Left lung (tissue), 14 donors: ENCODE measurements at places on chromosomes 6 and 20. TPM values are rescaled to one million over a fixed set of nuclear protein-coding genes. Genes with fewer than 3 reads are reported as not detected.

DNA sequence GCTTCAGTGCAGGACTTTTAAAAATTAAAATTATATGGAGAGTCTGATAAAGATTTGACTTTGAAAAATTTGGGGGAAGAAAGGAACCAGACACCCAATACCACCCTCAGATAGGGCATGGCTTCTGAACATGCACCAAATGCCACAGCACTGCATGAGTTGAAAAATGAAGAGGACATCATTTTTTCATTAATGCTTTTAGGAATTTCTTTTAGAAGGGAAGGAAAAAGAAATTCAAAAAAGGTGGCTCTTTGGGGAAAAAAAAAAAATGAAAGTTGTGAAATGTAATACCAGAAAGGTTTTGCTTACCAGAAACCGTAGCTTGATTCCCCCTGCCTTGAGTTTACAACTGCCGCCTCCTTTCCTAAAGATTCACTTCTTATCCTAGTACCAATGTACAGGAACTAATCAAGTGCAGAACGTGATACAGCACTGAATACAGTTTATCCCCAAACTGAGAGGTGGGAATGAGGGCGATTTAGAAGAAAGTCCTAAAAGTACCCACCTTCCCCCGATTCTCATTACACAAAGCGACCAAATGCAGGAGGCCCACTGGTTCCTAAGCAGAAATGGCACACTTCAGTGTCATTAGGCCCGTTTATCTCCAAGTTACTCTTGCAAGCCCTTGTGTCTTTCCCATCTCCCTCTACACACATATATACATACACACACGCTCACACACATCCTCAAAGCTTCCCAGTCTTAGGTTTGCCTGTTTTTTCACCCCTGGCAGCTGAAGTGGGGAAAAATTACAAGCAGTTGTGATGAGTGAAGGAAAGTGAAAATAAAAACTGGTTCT lies 2.8 kb downstream of the PPP1R10 start:
- H3K27ac ChIP-seq = peak overlapping the region; percentile 99
- no peak overlapping the region for H3K4me3 ChIP-seq
- H3K36me3 ChIP-seq = no peaks in the 10 kb centered on the region
- no peak for DNase-seq
- no peaks in the 10 kb centered on the region for H3K27me3 ChIP-seq

Gene WFDC5
- not detected for polyA plus RNA-seq

- H3K36me3 ChIP-seq = peaks cover 32% of the 10 kb centered on the region
- DNase-seq = no peak
- H3K4me1 ChIP-seq = peaks cover 5% of the 10 kb centered on the region
These were observed 2.0 kb upstream of the C20orf144 start for GRCh38 chr20:33660035-33660684.

DNA sequence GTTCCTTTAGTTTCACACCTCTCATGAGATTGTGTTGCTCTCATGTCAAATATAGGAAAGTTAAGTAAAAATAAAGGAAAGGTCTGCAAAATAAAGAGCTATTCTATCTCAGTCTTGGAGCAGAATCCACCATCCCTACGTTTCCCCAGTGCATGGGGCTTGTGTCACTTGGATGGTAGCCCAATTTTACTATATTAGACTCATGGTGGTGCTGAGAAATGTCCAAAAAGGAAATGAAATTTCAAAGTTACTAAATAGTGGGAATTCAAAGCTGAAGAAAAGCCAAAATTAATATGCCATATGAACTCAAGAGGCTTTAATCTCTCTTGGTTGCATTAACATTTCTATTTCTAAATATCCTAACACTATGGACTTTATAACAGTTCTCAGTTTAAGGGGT lies 1283.3 kb upstream of the GJE1 start:
- no peak overlapping the region for H3K27ac ChIP-seq
- no peaks in the 10 kb centered on the region for H3K36me3 ChIP-seq
- H3K27me3 ChIP-seq = no peaks in the 10 kb centered on the region
- H3K4me1 ChIP-seq = no peaks in the 10 kb centered on the region

Gene ACTL10
- 0.34 TPM for polyA plus RNA-seq

DNA sequence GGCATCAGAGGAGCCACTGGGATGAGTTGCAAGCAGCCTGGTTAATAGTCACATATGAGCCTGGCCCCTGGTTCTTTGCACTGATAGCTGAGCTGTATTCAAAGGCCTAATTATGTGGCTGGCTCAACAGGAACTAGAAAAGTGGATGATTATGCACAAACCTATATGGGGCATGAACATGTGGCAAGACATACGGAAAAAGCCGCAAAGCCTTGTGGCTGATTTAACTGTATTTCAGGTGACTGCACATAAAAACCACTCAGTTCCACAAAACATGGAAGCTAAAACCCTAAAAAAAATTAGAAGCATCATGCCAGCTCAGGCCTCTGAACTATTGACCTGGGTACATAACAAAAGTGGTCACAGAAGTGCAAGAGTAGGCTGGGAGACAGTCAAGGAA lies 13.0 kb upstream of the MUC22 start:
- H3K27me3 ChIP-seq = no peaks in the 10 kb centered on the region
- H3K4me1 ChIP-seq = no peaks in the 10 kb centered on the region
- H3K4me3 ChIP-seq = no peak overlapping the region
- no peaks in the 10 kb centered on the region for H3K36me3 ChIP-seq
- DNase-seq = no peak
- H3K27ac ChIP-seq = no peak overlapping the region

GRCh38 chr6:17505062-17505476 lies 95.0 kb upstream of the FAM8A1 start:
- H3K4me1 ChIP-seq = no peaks in the 10 kb centered on the region
- H3K36me3 ChIP-seq = no peaks in the 10 kb centered on the region
- DNase-seq = no peak
- no peak overlapping the region for H3K27ac ChIP-seq

DNA sequence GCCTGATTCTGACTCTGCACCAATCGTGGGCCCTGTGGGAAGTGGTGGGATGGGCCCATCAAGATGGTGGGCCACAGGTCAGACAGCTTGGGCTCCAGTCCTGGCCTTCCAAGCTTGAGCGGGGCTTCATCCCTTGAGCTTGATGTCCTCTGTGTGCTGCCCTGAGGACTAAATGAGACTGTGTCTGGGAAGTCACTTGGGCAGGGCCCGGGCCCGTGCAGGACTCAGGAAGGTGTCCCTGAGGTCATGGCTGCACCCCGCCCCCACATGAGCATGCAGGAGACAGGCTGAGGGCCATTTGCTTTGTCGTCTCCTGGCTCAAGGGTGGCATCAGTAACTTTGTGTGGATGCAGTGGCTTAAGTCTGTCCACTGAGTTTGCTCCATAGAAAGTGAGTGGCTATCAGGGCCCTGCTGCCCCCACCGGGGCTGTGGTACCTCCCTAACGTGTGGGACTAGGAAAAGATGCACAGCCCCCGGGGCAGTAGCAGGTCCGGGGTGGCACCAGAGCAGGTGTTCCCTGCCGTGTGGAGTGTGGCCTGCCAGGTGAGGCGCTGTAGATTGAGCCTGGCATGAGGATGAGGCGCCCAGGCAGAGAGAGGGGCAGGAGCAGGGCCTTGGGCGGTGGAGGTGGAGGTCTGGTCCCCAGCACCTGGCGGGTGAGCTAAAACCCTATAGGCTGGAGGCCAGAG lies 298.6 kb downstream of the TAF4 start:
- no peak overlapping the region for H3K27ac ChIP-seq
- no peak overlapping the region for H3K4me3 ChIP-seq
- H3K27me3 ChIP-seq = no peaks in the 10 kb centered on the region
- DNase-seq = no peak

DNA sequence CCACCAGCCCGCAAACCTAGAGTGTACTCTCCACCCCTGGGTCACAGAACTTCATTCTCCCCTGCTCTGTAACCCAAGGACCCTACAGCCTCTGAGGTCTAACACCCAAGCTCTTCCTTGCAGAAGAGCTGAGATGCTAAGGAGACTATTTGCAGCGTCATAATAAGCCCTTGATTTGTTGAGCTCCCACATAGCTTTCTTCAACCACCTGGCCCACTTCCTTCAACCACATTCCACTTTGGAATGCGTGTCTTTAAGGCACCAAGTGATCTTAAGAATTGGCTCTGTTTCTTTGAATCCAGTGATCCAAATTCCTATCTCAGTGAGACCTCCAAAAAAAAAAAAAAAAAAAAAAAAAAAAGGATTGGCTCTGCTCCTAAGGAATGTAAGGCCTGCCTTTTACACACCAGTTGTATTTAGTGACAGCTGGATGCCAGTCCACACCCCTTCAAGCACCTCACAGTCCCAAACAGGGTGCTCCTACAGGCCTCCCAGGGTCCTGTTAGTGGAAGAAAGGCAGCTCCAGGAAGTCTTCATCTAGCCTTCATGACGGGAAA lies 106.2 kb downstream of the UBE3D start:
- no peak for DNase-seq
- no peak overlapping the region for H3K27ac ChIP-seq
- H3K4me3 ChIP-seq = no peak overlapping the region
- no peaks in the 10 kb centered on the region for H3K4me1 ChIP-seq
- no peaks in the 10 kb centered on the region for H3K27me3 ChIP-seq

Gene FAM217B
- polyA plus RNA-seq = 21.6 TPM

- H3K4me3 ChIP-seq = no peak overlapping the region
- H3K36me3 ChIP-seq = no peaks in the 10 kb centered on the region
- no peak for DNase-seq
- no peak overlapping the region for H3K27ac ChIP-seq
These were observed 46.2 kb downstream of the RPP40 start for GRCh38 chr6:4957521-4958231.

- no peak for DNase-seq
- H3K27ac ChIP-seq = no peak overlapping the region
- no peaks in the 10 kb centered on the region for H3K36me3 ChIP-seq
- H3K4me1 ChIP-seq = no peaks in the 10 kb centered on the region
- no peak overlapping the region for H3K4me3 ChIP-seq
- H3K27me3 ChIP-seq = peaks cover 30% of the 10 kb centered on the region
These were observed 8.7 kb downstream of the GFRA4 start for GRCh38 chr20:3654326-3655130.

DNA sequence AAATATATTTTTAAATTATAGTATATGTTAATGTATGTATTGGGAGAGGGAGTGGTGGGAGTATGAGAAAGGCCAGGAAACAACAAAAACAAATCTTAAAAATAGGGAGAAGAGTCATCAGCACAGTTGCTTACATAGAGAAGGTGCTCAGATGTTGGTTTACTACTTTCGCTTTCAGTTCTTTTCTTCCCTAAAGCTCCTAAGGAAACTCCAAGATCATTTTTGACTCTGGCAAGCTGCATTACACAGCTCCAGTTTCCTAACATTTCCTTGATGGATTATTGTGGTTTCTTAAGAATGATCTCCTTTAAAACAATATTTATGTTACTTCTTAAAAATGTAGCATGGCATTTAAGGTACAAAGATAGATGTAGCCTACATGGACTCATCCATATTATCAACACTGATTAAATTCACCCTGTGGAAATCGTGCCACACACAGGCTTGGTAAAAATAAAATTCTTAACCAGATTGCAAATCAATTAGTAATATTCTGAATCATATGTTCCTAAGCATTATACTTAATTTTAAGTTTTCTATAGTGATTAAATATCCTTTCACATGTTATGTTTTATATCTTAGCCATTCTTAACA lies 118.0 kb upstream of the MAN1A1 start:
- H3K27ac ChIP-seq = peak overlapping the region; percentile 5
- peak; percentile 16 for DNase-seq
- no peaks in the 10 kb centered on the region for H3K36me3 ChIP-seq
- H3K4me3 ChIP-seq = no peak overlapping the region
- H3K27me3 ChIP-seq = no peaks in the 10 kb centered on the region

- no peak overlapping the region for H3K27ac ChIP-seq
- no peaks in the 10 kb centered on the region for H3K36me3 ChIP-seq
- no peaks in the 10 kb centered on the region for H3K27me3 ChIP-seq
- no peaks in the 10 kb centered on the region for H3K4me1 ChIP-seq
- no peak overlapping the region for H3K4me3 ChIP-seq
These were observed 148.5 kb upstream of the PDE7B start for GRCh38 chr6:135703007-135703406.

DNA sequence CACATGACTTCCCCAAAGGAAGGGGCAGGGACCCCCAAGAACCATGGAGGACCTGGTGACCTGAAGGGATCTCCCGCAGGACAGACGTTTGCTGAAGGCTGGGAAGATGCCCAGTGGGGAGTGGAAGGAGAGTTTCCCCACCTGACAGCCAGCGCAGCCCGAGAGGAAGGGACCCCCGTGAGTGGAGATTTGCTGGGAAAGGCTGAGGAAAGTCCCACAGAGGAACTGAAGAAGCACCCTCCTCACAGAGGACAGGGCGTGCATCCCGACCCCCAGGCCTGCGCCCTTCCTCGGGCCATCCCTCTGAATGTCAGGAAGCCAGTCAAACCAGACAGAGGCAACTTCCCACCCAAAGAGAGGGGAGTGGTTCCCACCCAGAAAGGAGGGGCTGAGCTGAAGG lies 29.6 kb upstream of the AAR2 start:
- H3K4me3 ChIP-seq = no peak overlapping the region
- DNase-seq = no peak
- no peak overlapping the region for H3K27ac ChIP-seq
- H3K36me3 ChIP-seq = peaks cover 26% of the 10 kb centered on the region

Gene CCN5
- 0.37 TPM for polyA plus RNA-seq

- no peak for DNase-seq
- H3K4me1 ChIP-seq = no peaks in the 10 kb centered on the region
- no peak overlapping the region for H3K27ac ChIP-seq
- H3K4me3 ChIP-seq = no peak overlapping the region
- no peaks in the 10 kb centered on the region for H3K36me3 ChIP-seq
- no peaks in the 10 kb centered on the region for H3K27me3 ChIP-seq
These were observed 25.7 kb downstream of the EPHA7 start for GRCh38 chr6:93393554-93394074.

Gene PRKN
- polyA plus RNA-seq = 2.1 TPM

DNA sequence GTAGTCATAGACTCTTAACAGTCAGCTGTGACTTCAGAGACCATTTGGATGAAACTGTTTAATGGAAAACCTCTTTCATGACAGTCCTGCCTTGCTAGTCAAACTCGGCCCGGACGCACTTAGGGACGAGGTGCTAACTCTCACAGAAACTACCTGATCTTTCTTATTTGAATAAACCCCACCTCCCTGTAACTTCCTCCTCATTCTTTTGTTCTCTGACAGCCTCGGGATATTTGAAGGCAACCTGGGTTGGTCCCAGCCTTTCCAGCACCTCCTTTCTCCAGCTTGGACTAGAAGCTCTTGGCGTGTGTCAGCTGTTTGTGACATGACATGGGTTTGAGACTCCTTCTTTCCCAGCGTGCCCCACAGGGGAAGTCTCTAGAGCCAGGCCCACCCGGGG lies 175.3 kb upstream of the EXOC2 start:
- no peaks in the 10 kb centered on the region for H3K36me3 ChIP-seq
- no peaks in the 10 kb centered on the region for H3K27me3 ChIP-seq
- no peak overlapping the region for H3K27ac ChIP-seq
- H3K4me3 ChIP-seq = no peak overlapping the region
